SJSA1 (cell line): ENCODE measurements at places on chromosomes 4 and X. TPM values are rescaled to one million over a fixed set of nuclear protein-coding genes. Genes with fewer than 3 reads are reported as not detected.

CCNQ gene
- 39.9 and 49.3 TPM in 2 replicates for total RNA-seq

- H3K36me3 ChIP-seq: no peaks in the 10 kb centered on the region
- no peak overlapping the region for H3K4me3 ChIP-seq
- no peaks in the 10 kb centered on the region for H3K27me3 ChIP-seq
Observed at GRCh38 chr4:8502836-8503585, 62.4 kb downstream of the TRMT44 start.

FGFBP1 gene
- not detected in 2 replicates for total RNA-seq

TMEM31 gene
- total RNA-seq: not detected in 2 replicates

EXOC1L gene
- not detected in 2 replicates for total RNA-seq

GRCh38 chr4:161907590-161907955 lies 256.2 kb downstream of the FSTL5 start:
- H3K36me3 ChIP-seq: no peaks in the 10 kb centered on the region
- H3K27me3 ChIP-seq: no peaks in the 10 kb centered on the region
- no peak for DNase-seq
- no peaks in the 10 kb centered on the region for H3K4me1 ChIP-seq
- H3K27ac ChIP-seq: no peak overlapping the region

- H3K4me1 ChIP-seq: no peaks in the 10 kb centered on the region
- no peak overlapping the region for H3K27ac ChIP-seq
- H3K4me3 ChIP-seq: no peak overlapping the region
- H3K36me3 ChIP-seq: no peaks in the 10 kb centered on the region
Observed at GRCh38 chrX:128759745-128760144, 707.5 kb upstream of the ACTRT1 start.

PRRG3 gene
- total RNA-seq: not detected in 2 replicates

HSPA4L gene
- 3.7 and 5.7 TPM in 2 replicates for total RNA-seq

GRCh38 chrX:98448524-98448923 lies 1564.8 kb downstream of the RPA4 start:
- no peak for DNase-seq
- H3K27ac ChIP-seq: no peak overlapping the region
- H3K36me3 ChIP-seq: no peaks in the 10 kb centered on the region
- H3K4me1 ChIP-seq: no peaks in the 10 kb centered on the region
- H3K27me3 ChIP-seq: no peaks in the 10 kb centered on the region
- H3K4me3 ChIP-seq: no peak overlapping the region

GAGE12F gene
- total RNA-seq: not detected in 2 replicates

SUPT20HL2 gene
- total RNA-seq: not detected in 2 replicates

GPAT3 gene
- 7.0 and 8.9 TPM in 2 replicates for total RNA-seq

PCYT1B gene
- total RNA-seq: not detected in 2 replicates

DNA sequence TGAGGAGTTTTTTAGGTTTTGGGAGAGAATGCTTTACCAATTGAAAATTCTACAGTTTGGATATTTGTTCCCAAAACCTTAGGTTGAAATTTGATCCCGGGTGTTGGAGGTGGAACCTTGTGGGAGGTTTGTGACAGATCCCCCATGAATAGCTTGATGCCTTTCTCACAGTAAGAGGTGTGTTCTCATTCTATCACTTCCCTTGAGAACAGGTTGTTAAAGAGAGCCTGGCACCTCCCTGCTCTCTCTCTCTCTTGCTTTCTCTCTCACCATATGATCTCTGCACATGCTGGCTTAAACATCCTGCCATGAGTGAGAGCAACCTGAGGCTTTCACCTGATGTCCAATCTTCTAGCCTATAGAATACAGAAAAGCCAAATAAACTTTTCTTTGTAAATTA lies 1475.5 kb upstream of the AGA start:
- no peak overlapping the region for H3K4me3 ChIP-seq
- no peak for DNase-seq
- no peaks in the 10 kb centered on the region for H3K4me1 ChIP-seq
- H3K27ac ChIP-seq: no peak overlapping the region
- no peaks in the 10 kb centered on the region for H3K36me3 ChIP-seq
- H3K27me3 ChIP-seq: no peaks in the 10 kb centered on the region

- H3K27ac ChIP-seq: no peak overlapping the region
- H3K36me3 ChIP-seq: peaks cover 29% of the 10 kb centered on the region
- no peak overlapping the region for H3K4me3 ChIP-seq
- H3K4me1 ChIP-seq: peaks cover 11% of the 10 kb centered on the region
- no peak for DNase-seq
Observed at GRCh38 chr4:84492737-84493091, 6.4 kb downstream of the NKX6-1 start.

- H3K4me3 ChIP-seq: no peak overlapping the region
- H3K27ac ChIP-seq: no peak overlapping the region
- no peaks in the 10 kb centered on the region for H3K36me3 ChIP-seq
- H3K27me3 ChIP-seq: no peaks in the 10 kb centered on the region
- DNase-seq: no peak
- no peaks in the 10 kb centered on the region for H3K4me1 ChIP-seq
Observed at GRCh38 chr4:83725336-83726085, 189.6 kb downstream of the GPAT3 start.

NEUROG2 gene
- 0.03 TPM in 1 of 2 replicates, not detected in the other for total RNA-seq

DDX60 gene
- 10.9 and 13.5 TPM in 2 replicates for total RNA-seq

ARSJ gene
- 51.5 and 67.0 TPM in 2 replicates for total RNA-seq

DNA sequence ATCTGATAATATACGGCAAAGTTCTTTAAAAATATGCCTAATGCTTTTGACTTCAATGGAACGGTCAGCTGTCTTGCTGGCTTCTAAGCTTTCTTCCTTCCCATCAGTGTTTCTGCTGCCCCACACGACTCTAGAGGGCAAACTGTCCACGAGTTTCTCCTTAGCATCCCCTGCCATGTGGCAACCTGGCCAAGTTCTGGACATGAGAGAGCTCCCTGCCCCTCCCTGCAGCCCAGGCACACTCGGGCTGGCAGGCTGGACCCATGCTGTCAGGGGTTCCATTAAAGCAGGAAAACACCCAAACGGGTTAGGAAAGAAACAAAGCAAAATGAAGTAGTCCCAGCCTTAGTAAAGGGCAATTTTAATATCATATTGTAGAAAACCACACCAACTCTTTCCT lies 38.8 kb downstream of the KDR start:
- no peak overlapping the region for H3K27ac ChIP-seq
- no peak for DNase-seq
- no peaks in the 10 kb centered on the region for H3K4me1 ChIP-seq
- H3K27me3 ChIP-seq: peaks cover 3% of the 10 kb centered on the region
- H3K4me3 ChIP-seq: no peak overlapping the region
